ENCODE measurements at places on chromosomes 5 and 9. TPM values are rescaled to one million over a fixed set of nuclear protein-coding genes. Genes with fewer than 3 reads are reported as not detected.

The ITGA2 gene
- total RNA-seq: 33.7 TPM

The ENTREP1 gene
- 52.7 TPM for total RNA-seq

The ANKRD31 gene
- total RNA-seq: 0.59 TPM

The NEUROG1 gene
- total RNA-seq: not detected

The DNAH5 gene
- total RNA-seq: 0.48 TPM

- no peaks in the 10 kb centered on the region for H3K4me1 ChIP-seq
- no peaks in the 10 kb centered on the region for H3K36me3 ChIP-seq
- DNase-seq: no peak
- no peaks in the 10 kb centered on the region for H3K27me3 ChIP-seq
- no peak overlapping the region for H3K4me3 ChIP-seq
- H3K27ac ChIP-seq: no peak overlapping the region
These were observed 249.1 kb downstream of the CEMIP2 start for GRCh38 chr9:71519098-71519696.

GRCh38 chr5:36733183-36733582 is 126.8 kb downstream of the SLC1A3 start:
- no peak for DNase-seq
- H3K27me3 ChIP-seq: peaks cover 4% of the 10 kb centered on the region
- H3K27ac ChIP-seq: no peak overlapping the region
- H3K36me3 ChIP-seq: no peaks in the 10 kb centered on the region
- no peaks in the 10 kb centered on the region for H3K4me1 ChIP-seq

DNA sequence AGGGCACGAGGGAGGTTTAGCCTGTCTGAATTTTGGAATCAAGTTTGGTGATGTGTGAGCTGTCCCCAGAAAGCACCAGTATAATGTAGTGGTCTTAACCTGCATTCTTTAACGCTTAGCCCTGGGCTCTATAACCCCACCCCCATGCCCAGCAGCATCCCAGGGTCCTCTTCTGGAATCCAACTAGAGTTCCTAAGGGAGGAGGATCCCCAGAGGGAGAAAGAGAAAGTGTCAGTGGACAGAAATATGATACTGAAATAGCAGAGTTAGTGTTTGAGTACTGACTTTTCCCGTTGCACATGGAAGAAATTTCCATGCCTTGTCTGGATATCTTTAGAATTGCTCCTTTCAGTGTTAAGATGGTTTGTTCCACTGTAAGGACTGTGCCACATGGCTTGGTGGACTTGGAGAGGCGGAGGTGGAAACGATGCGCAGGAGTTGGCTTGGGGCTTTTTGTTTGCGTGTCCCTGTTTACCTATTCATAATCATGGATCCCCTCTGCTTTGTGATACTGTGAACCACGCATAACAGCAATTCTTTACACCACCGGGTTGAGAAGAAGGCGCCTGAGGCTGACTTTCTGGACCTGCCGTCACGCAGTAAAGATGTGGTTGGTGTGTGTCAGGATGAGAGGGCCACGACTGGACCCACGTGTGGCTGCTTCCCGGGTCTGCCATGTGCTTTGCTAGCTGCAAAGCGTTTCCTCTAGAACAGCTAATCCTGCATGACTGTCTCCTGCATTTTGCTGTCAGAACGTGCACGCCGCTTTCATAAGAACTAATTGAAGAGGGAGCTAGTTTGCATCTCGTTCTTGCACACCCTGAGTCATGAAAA is 142.3 kb downstream of the SMARCA2 start:
- no peak for DNase-seq
- H3K27me3 ChIP-seq: no peaks in the 10 kb centered on the region
- peak overlapping the region; percentile 86 for H3K27ac ChIP-seq
- H3K36me3 ChIP-seq: no peaks in the 10 kb centered on the region
- peak overlapping the region; percentile 40 for H3K4me3 ChIP-seq

GRCh38 chr5:34687269-34688011 is 31.3 kb downstream of the RAI14 start:
- no peaks in the 10 kb centered on the region for H3K4me1 ChIP-seq
- no peak overlapping the region for H3K27ac ChIP-seq
- H3K36me3 ChIP-seq: no peaks in the 10 kb centered on the region
- no peaks in the 10 kb centered on the region for H3K27me3 ChIP-seq
- DNase-seq: no peak

DNA sequence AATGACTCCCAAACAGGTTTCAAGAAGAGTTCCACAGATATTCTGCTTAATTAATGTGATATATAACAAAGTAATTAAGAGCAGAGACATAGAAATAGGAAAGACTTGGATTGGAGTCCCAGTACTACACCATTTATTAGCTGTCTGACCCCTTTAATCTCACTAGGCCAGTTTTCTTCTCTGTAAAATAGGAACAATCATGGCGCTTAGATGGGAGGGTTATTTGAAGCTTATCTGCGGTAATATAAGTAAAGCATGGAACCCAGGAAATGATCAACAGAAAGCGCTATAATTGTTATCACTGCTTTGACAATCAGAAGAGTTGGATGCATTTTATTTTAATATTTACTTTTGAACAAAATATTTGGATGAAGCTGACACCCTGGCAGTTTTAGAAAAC is 71.3 kb upstream of the IFNE start:
- H3K36me3 ChIP-seq: no peaks in the 10 kb centered on the region
- no peaks in the 10 kb centered on the region for H3K4me1 ChIP-seq
- H3K4me3 ChIP-seq: no peak overlapping the region
- DNase-seq: no peak
- no peaks in the 10 kb centered on the region for H3K27me3 ChIP-seq

- DNase-seq: no peak
- no peak overlapping the region for H3K4me3 ChIP-seq
- H3K36me3 ChIP-seq: no peaks in the 10 kb centered on the region
- no peaks in the 10 kb centered on the region for H3K4me1 ChIP-seq
- no peaks in the 10 kb centered on the region for H3K27me3 ChIP-seq
These were observed 91.1 kb downstream of the PRDM6 start for GRCh38 chr5:123180178-123180577.

DNA sequence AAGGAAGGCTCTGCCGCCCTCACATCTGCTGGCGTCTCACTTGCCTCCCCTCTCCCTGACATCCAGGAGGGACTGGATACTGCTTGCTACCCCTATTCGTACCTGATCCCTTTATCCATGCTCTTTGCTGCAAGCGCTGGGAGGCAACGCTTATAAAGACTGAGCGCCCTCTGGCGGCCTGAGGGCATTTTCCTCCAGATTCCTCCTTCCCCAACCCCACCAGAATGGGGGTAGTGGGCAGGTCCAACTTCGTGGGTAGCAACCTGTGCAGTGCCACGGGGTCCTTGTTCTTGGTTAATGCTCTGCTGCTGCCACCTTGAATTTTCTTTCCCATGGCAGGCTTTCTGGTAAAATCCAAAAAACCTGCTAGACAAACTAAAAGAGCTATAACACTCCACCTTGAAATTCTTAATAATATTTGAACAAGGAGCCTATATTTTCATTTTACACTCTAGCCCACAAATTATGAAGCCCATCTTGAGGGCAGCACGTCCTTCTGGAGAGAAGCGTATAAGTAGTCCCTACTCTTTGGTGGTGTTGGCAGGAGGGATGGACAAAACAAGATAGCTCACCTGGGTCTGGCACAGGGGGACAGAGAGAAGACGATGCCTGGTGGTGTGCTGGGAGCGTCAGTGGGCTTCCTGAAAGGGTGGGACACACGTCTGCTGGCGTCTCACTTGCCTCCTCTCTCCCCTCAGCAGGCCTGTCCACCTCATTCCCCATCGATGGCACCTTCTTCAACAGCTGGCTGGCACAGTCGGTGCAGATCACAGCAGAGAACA is 52.5 kb downstream of the JADE2 start:
- no peaks in the 10 kb centered on the region for H3K27me3 ChIP-seq
- peaks cover 3% of the 10 kb centered on the region for H3K36me3 ChIP-seq
- H3K4me3 ChIP-seq: no peak overlapping the region
- peak; percentile 72 for DNase-seq

DNA sequence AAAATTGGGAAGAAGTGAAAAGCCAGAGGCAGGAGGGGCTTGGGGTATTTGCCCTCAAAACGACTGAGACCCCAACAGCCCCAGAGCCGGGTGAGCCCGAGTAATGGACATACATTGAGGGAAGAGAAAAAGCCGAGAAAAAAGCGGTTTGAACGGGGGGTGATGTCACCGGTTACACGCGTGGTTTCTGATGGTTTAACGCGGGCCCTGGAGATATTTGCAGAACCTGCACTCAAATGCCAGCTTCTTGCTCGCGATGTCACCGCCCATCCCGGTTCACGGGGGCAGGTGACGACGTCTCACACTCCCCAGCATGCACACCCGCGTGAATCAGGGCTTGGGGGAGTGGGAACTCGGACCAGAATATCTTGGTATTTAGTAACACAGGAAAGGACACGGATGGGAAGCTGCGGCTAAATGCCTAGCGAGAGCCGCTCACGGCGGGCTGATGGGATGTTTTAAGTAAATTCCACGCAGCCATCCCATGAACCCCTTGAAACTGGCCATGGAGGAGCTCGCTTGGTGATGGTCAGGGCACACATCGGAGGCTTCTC is 102.0 kb upstream of the RAPGEF1 start:
- no peak overlapping the region for H3K4me3 ChIP-seq
- no peaks in the 10 kb centered on the region for H3K36me3 ChIP-seq
- H3K4me1 ChIP-seq: no peaks in the 10 kb centered on the region
- H3K27ac ChIP-seq: no peak overlapping the region
- peaks cover 7% of the 10 kb centered on the region for H3K27me3 ChIP-seq

- DNase-seq: no peak
- H3K27ac ChIP-seq: no peak overlapping the region
- no peaks in the 10 kb centered on the region for H3K36me3 ChIP-seq
- no peak overlapping the region for H3K4me3 ChIP-seq
- no peaks in the 10 kb centered on the region for H3K4me1 ChIP-seq
These were observed 56.8 kb downstream of the HMGCS1 start for GRCh38 chr5:43256261-43256966.

- no peaks in the 10 kb centered on the region for H3K27me3 ChIP-seq
- H3K36me3 ChIP-seq: no peaks in the 10 kb centered on the region
- DNase-seq: no peak
These were observed 8.8 kb downstream of the CSNK1G3 start for GRCh38 chr5:123520677-123521247.

Measured in breast epithelium (tissue), 4 donors.